ENCODE measurements at places on chromosomes 1 and 21.

GRCh38 chr1:209829716-209830115, 1.9 kb downstream of the UTP25 start:
- no peak for DNase-seq

- DNase-seq = no peak
These were observed 57.8 kb upstream of the COL18A1 start for GRCh38 chr21:45347048-45347711.

GRCh38 chr1:30654188-30654587, 69.2 kb downstream of the MATN1 start:
- no peak for DNase-seq

- DNase-seq = no peak
These were observed 106.1 kb downstream of the RWDD3 start for GRCh38 chr1:95340061-95340460.

DNA sequence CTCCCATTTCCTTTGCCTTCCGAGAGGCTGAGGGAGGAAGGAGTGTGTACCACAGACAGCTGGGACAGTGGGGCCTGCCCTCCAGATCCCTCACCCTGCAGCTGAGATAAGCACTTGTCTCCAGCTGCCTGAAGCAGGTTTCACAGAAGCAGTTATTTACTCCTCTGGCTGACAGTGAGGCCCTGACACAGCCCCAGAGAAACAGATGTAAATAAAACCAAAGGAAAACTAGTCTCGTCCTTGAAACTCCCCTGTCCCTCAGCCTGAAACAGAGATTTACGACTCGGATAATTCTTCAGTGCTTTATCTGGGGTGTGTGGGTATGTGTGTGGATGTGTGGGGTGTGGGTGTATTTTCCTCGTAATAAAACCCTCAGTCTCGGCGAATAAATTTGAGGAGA, 181.1 kb downstream of the IGSF21 start:
- DNase-seq = no peak

DNA sequence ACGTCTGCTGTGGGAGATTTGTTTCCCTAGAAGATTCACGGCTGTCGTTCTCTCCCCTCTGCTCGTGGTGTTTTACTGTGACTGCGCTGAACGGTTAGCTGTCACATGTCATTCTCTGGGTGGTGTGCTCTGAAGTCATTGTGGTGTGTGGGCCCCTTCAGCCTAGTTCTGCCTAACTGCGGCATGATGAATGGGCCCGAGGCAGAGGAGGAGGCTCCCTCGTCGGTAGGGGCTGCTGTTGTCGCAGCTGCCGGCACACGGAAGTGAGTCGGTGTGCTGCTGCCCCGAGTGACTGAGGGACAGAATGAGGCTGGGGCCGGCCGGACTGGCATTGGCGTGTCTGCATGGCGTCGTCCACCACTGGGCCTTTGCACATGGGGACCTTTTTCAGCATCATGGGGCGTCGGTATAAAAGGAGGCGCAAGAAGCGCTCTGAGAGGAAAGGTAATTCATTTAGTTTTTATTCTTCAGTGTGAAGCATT, 77.9 kb downstream of the ADARB1 start:
- peak; percentile 48 for DNase-seq

- no peak for DNase-seq
These were observed 41.3 kb upstream of the H6PD start for GRCh38 chr1:9193233-9193625.

- DNase-seq = no peak
These were observed 94.4 kb downstream of the RERE start for GRCh38 chr1:8723010-8723409.

GRCh38 chr1:221527302-221527701, 214.6 kb downstream of the DUSP10 start:
- DNase-seq = no peak
